ENCODE measurements at places on chromosomes 2 and 18.

GRCh38 chr2:238148981-238149380, 9.8 kb upstream of the ERFE start:
- no peak for DNase-seq

GRCh38 chr2:124753842-124754241, 728.8 kb downstream of the CNTNAP5 start:
- DNase-seq, result no peak

DNA sequence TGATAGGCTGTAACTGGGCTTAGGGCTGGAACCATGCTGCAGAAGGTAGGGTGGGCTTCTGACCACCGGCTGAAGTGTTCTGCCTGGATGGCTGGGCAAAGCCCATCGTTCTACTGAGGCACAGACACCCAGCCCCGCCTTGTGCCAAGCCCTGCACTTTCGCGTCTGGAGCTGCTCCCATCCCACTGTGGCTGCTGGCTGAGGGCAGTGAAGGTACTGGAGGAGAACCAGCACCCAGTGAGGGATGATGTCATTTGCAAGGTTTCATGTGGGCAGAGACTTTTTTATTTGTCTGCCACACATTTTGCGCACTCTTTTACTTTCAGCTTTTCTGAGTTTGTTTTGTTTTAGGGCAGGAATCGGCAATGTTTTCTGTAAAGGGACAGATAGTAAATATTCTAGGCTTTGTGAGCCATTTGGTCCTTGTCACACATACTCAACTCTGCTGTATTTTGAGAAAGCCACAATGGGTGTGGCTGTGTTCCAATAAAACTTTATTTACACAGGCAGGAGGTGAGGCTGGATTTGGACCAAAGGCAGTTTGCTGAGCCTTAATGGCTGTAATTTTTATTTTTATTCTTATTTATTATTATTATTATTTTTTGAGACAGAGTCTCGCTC, 85.6 kb downstream of the ASB1 start:
- DNase-seq, result no peak

DNA sequence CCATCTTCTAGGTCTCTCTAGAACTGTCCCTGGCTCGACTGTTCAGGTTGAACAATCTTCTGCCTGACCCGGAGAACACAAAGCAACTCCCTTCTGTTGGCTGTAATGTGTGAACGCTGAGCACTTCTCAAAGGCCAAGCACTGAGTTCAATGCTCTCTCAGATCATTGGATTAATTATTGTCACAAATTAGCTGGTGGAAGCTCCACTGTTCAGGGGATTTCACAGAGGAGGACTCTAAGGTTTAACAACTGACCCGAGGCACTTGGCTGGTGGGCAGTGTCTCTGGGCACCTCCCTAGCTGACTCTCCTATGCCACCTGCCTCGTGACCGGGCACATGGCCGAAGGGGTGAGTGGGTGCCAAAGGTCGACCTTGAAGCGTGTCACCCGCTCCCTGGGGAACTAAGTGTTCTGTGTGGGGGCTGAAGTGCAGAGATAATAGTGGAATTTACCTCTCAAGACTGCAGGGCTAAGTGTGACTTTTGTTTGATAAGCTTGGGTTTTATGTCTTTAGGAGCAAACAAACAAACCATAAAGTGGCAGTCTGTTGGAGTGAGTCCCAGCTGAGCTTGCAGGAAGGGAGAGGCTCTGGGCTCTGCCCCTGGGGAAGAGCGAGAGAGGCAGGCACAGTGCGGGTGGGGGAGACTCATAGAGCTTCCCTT, 64.8 kb downstream of the BCL2L11 start:
- no peak for DNase-seq
